ENCODE measurements at places on chromosomes 7 and 10.

DNA sequence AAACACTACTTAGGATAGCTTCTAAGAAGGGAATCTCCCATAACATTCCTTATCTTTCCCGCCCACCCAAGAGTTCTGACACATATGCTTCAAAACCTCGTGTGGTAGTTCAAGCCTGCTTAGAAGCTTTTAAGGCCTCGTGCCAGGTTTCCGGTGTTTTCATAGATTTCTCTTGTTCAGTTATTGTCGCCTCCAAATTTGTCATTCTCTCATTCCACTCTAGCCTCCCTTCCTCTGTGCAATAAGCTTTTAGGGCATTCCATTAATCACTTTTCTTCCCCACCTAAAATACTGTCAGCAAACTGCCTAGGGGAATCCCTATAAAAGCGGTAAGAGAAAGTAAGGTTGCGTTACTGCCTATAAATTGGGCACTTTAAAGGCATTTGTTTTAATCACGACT is 718 bp upstream of the BPGM start:
- no peak for DNase-seq

DNA sequence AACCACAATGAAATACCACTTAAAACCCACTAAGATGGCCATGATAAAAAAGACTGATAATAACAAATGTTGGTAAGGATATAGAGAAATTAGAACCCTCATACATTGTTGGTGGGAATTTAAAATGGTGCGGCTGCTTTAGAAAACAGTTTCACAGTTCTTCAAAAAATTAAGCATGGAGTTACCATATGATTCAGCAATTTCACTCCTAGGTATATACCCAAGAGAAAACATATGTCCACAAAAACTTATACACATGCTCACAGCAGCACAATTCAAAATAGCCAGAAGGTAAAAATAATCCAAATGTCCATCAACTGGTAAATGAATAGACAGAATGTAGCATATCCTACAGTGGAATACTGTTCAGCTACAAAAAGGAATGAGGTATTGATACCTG is 30.0 kb downstream of the ATXN7L1 start:
- no peak for DNase-seq

GRCh38 chr10:95327367-95327766 is 36.6 kb upstream of the PDLIM1 start:
- no peak for DNase-seq

DNA sequence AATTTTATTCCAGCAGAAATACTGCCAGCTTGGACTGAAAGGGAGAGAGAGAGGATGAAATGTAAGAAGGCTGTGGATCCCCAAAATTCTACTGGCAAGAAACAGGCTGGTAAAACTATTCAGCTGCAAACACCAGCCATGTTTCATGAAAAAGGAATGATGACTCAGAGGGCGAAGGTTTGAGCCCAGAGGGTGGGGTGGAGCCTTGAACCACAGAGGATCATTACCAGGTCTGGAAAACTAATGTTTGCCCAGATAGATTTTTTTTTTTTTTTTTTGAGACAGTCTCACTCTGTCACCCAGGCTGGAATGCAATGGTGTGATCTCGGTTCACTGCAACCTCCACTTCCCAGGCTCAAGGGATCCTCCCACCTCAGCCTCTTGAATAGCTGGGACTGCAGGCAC is 41.7 kb upstream of the NRF1 start:
- DNase-seq: no peak

DNA sequence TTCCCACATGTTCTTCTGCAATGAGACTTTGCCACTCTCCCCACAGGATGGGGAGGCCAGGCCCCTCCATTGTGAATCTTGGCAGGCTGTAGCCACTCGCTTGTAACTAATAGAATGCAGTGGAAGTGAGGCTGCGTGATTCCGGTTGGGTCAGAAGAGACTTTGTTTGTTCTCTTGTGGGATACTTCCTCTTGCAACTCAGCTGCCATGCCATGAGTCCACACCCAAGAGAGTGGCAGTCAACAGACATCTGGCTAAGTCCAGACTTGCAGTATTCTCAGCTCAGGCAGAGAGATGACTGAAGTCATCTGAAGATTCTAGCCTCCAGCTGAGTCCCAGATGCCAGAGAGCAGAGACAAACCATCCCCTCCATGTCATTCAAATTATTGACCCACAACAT is 153.4 kb upstream of the GDF10 start:
- no peak for DNase-seq

GRCh38 chr7:11875635-11876034 is 43.6 kb upstream of the THSD7A start:
- no peak for DNase-seq

- peak; percentile 54 for DNase-seq
These were observed 77.9 kb downstream of the PCGF5 start for GRCh38 chr10:91298224-91298871.

- DNase-seq: no peak
These were observed 537.2 kb downstream of the TFEC start for GRCh38 chr7:115493381-115493780.

DNA sequence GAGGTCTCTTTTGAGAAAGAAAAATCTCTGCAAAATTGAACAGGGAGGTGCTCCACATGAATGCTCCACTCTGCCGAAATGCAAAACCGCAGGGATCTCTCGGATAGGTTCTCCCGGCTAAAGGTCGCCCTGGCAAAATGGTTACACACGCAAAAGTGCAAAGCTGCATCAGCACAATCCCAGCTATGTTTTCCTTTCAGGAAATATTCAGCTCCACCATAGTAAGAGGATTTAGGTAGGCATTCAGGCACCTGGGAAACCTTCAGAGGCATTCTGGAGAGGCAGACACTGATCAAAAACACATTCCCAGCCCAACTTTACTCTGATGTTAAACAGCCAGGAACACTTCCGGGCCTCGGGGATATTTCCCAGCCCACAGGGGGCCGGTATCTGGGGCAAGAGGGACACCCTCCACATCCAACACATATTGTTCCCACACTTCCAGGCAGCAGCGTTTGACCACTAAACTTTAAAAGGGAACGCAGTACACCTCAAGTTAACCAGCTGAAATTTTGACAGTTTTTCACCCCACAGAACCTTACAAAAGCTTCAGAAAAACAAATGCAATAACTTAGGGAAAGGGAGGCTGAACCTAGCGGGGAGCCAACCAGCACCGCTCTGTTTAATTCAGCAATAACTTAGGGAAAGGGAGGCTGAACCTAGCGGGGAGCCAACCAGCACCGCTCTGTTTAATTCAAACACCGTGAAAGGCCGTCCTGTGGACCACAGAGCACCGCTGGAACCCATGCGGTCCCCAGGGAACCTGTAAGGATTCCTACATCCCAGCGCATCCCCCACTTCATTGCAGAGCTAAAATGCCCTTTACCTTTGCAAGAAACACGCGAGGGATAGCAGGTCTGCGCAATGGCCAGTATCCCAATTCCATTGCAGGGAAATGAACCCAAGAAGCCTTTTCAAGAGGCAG is 45.9 kb downstream of the TNS3 start:
- DNase-seq: no peak

DNA sequence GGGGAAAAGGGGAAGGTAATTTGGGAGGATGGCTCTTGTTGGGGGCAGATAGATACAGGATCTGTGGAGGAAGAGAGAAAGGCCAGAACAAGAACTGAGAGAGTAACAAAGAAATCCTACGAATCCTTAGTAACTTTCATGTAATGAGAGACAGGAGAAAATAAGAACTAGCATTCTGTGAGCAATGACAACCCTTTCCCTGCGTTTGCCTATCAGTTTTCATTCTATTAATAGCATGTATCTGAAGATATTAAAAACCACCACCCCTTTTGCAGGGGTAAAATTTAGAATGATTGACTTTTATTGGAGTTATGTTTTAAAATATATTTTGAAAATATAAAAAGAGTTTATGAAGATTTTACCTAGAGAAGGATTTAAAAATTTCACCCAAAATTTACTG is 132.8 kb downstream of the ZEB1 start:
- no peak for DNase-seq

- no peak for DNase-seq
These were observed 50.4 kb upstream of the PLEKHA1 start for GRCh38 chr10:122323941-122324675.

- DNase-seq: no peak
These were observed 14.9 kb downstream of the KCNK18 start for GRCh38 chr10:117212176-117212575.

DNA sequence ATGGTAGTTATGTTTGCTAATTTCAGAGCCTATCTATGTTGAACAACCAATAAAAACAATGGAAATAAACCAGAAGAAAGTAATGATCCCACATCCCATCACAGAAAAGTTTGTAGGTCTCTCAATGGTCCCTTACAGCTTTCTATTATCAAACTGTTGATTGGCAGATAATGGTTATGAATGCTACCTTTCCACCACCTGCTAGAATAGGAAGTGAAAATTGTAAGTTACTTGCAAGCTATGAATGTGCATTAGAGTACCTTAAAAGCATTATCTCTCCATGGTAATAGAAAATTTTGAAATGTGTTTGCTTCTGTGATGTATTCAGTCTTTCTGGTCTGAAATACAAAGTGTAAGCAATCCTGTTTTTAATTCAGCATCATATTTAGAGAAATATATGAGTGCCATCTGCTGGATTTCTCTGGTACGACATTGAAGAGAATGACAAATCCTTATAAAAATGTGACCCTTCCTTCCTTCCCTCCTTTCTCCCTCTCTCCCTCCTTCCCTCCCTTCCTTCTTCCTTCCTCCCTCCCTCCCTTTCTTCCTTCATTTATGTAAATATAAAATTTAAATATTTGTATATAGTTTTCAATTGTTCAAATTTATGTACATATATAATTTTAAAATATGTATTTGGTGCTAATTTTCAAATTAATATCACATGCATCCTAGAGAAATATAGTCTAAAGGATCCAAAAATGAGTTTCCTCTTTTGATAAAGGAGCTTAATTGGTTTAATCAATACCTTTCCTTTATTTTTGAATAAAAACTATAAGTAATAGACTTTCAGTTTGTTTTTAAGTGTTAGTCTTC is 41.4 kb upstream of the PNLIPRP3 start:
- no peak for DNase-seq

GRCh38 chr10:97538839-97539238 is 33.7 kb upstream of the ANKRD2 start:
- no peak for DNase-seq

DNA sequence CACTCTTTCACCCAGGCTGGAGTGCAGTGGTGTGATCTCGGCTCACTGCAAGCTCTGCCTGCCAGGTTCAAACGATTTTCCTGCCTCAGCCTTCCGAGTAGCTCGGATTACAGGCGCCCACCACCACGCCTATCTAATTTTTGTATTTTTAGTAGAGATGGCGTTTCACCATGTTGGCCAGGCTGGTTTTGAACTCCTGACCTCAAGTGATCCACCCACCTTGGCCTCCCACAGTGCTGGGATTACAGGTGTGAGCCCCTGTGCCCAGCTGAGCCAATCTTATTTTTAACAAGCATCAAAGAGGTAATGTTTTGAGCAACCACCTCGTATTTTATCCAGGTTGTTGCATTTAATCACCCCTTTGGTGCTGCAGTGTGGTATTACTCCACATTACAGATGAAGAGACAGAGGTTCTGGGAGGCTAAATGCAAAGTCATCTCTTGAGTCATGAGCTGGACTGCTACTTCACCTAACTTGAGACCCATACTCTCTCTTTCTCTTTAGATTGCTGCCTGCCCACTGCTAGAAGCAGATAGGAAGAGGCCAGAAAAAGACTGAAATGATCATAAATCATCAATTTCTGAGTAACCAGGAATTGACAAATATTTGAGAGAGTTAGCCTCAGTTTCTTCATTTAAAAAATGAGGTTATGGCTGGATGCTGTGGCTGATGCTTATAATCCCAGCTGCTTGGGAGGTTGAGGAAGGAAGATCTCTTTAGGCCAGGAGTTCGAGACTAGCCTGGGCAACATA is 116.2 kb downstream of the CAMK1D start:
- DNase-seq: no peak

DNA sequence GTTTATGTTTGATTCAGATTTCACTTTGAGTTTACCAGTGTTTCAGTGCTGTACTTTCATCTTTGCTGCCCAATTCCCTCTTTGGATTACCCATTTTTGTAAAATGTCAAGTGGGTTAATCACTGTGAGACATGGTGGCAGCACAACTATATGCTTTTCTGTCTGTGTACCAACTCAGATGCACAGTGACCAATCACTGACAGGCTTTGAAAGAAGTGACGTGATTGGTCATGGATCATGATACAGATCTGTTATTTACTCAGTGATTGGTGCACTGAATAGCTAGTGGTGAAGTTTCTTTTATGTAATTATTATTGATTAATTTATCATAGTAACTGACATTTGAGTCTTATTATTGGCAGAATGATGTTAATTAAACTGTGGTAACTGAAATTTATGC is 126.9 kb downstream of the SDK1 start:
- DNase-seq: no peak

- no peak for DNase-seq
These were observed 1101.7 kb upstream of the GHITM start for GRCh38 chr10:83037653-83038052.

DNA sequence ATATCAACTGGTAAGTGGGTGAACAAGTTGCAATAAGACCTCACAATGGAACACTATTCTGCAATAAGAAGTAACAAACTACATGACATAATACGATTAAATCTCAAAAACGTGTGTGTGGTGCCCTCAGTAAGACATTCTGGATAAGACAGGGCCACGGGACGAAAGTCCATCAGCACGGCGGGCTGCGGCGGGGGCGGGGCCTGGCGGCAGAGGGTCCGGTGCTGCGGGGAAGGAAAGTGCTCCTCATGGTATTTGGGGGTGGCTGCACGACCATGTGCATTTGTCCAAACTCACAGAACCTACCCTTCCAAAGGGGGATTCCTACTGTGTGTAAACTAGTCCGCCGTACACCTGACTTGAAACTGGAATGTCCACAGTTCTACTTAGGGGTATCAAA is 341.8 kb downstream of the TCERG1L start:
- DNase-seq: no peak

DNA sequence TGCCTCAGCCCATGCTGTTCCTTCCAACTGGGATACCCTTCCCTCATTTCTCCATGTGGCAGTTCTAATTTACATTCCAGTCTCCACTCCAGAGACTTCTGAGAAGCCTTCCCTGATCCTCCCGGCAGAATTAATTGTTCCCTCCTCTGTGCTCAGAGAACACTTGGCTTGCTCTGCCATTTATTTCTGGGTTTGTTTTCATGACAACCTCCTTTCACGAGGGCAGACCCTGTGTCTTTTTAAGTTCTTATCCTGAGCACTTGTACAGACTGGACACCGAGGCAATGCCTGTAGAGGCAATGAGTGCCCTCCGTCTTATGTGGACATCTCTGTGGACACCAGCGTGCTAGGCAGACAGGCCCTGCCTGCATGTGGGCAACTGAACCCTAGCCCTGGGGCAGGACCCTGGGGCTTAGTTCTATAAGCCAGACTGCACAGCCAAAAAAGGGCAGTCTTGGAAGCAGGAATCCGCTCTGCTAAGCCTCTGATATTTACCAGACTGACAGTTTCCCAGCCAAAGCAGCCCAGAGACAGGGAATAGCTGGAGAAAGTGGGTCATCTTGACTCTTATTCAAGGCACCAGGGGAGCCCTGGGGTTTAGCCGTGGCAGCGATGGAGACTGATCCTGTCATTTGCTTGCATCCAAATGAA is 474.0 kb downstream of the RPS24 start:
- DNase-seq: no peak
